ENCODE measurements at places on chromosomes 2 and 18.

GRCh38 chr2:126880324-126880723, 18.4 kb upstream of the TEX51 start:
- DNase-seq: no peak

- peak; percentile 82 for DNase-seq
Measured at GRCh38 chr2:82837588-82838304, 1621.3 kb downstream of the SUCLG1 start.

DNA sequence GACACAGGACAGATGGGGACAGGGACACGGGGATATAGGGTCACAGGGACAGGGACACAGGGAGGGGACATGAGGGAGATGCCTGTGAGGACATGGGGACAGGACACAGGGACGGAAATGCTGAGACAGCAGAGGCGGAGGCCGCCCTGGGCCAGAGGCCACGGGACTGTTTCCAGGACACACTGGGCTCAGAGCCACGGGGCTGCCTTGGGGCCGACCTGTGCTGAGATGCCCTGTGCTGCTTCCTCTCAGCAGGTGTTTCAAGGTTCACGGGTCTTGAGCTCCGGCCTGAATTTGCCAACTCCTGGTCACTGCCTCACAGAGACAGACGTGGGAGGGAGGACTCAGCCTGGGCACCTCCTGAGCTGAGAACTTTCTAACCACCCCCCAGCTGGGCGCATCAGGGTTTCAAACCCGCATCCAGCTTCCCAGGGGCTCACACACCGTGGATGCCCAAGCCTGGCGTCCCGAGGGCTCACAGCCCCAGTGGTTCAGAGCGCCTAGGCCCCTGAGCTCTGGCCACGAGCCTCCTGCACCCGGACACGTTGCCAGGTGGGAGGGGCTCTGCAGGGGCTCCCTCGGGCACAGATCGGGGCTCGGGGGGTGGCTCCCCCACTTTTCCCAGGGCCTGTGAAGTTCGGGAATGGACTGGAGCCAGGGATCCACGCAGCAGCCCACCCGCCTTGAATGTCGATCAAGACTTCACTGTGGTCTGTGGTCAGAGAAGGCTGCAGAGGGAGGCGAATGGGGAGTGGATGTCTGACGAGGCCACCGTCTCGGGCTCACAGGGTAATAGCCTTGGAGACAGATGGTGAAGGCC, 64.1 kb downstream of the SLC66A2 start:
- DNase-seq: no peak

- no peak for DNase-seq
Measured at GRCh38 chr2:72985891-72986683, 68.8 kb downstream of the EMX1 start.

DNA sequence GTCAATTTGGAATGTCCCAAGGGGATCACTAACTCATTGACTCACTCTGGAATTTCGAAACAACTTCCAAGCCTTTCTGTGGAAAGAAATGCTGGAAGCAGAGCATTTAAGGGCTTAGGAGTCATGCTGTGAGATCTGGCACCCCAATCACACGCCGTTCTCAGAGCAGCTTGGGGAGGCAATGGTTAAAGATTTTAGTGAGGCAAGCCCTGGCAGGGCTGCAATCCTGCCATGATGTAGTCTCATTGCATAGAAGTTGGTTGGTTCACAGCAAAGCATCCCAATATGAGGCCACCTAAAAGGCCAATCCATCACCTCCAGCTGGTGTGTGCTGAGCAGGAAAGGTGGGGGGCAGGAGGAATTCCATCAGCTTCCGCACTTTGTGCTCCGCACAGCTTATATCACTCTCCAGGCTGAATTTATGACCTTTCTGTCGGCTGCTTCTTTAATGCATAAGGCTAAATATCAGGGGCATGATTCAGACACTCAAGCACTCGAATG, 1043.9 kb upstream of the POU3F3 start:
- no peak for DNase-seq

Data from CD14-positive monocyte (primary cell).